Hematopoietic multipotent progenitor cell treated with erythropoietin and hydrocortisone succinate and interleukin-3 and kit ligand, for 8 days (in vitro differentiated cells): ENCODE measurements at places on chromosomes 4 and X.

GRCh38 chrX:46758163-46758955, 559 bp downstream of the SLC9A7 start:
- DNase-seq = peak; percentile 29

- DNase-seq = no peak
Observed at GRCh38 chr4:128862608-128863311, 53.3 kb downstream of the JADE1 start.

DNA sequence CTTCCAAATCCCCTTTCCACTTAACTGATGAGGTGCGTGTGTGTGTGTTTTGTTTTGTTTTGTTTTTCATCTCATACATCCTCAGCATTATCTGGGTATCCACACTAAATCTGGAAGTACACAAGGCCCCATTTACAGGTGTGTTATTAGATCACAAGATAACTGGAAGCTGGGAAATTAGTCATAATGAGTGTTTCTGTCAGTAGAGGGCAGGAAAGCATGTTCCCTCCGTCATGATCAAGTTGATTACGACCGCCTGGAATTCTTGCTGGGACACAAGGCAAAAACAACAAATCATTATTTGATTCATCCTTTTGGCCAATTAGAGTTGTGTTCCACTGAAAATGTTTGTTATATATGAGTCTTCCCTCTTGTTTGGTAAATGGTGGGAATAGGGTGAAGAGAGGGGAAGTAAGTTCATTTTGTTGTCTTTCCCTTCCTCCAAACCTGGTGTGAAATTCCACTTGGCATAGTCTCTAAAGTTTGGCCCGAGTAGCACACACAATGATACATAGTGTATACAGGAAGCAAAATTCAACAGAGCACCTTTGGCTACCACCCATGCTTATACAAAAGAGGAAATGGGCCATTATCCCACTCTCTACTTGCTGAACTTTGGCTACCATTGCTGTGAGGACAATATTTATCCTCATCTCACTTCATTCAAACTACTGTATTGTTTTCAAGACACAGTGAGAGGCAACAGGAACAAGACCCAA, 33.3 kb upstream of the TLL1 start:
- DNase-seq = no peak

- peak; percentile 45 for DNase-seq
Observed at GRCh38 chrX:81174286-81174685, 27.4 kb downstream of the HMGN5 start.

DNA sequence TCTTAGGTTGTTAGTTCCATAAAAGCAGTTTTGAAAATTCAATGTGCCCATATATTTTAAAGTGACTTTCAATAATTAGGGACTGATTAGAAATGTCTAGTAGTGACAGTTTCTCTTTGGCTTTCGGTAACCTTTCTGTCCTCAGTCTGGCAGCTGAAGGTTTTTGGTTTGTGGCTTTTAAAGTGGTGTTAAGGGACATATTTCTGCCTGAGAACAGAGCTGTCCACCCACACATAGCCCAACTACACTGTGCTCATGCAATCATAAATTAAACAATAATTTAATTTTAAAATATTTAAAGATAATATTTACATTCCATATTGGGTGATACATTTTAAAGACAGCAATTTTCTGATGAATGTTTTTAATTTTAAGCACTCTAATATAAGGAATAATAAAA, 335.0 kb upstream of the TENM3 start:
- DNase-seq = no peak

GRCh38 chrX:129637217-129638109, 17.3 kb downstream of the APLN start:
- DNase-seq = peak; percentile 69

DNA sequence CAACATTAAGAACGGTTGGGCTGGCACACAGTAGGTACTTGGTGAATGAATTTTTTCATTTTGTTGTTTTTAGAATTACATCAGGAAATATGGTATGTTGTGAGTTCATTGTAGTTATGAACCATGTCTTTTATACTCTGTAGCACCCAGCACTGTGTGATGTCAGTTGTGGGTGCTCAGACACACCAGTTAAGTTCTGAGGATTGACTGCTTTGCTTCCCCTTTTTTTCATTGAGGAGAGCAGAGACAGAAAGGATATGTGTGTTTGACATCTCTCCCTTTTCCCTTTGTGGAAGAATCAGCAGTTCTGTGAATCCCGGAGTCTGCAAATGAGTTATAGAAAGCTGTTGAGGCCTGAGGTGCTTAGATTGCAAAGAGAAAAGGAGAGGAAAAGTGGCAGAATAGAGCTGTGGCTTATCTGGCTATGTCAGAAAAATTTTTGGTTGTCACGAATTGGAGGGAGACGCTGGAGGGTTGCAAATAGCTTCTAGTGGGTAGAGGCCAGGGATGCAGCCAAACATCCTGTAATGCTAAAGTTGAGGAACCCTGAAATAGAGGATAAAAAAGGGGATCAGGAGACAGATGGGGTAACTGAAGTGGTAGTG, 13.1 kb downstream of the SMAD1 start:
- DNase-seq = peak; percentile 60

GRCh38 chr4:138275216-138275615, 33.1 kb upstream of the SLC7A11 start:
- no peak for DNase-seq

- DNase-seq = no peak
Observed at GRCh38 chrX:111519215-111519614, 7.8 kb downstream of the SERTM2 start.

DNA sequence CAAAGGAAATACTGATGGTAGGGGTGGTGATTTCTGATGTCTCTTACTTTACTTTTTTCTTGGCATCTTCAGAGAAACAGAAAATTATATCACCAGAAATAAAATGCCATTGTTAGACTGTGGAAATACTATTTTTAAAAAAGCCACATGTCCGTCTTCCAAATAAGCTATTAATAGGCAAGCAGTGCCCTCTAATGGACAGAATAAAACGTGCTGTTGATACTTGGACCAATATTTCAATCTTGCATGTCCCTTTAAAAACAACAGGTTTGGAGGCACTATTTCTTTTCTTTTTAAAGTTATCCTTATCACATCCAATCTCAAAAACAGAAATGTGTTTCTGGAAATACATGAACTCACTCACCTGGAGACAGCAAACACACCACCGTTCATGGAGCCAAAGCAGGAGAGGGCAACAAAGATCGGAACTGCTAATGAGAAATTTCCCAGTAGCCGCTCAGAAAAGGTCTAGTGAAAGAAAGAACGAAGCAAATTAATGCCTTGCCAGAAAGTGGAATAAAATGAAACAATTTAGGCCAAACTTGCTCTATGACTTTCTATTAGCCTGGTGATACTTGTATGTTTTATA, 59.2 kb downstream of the SLC7A11 start:
- peak; percentile 60 for DNase-seq

DNA sequence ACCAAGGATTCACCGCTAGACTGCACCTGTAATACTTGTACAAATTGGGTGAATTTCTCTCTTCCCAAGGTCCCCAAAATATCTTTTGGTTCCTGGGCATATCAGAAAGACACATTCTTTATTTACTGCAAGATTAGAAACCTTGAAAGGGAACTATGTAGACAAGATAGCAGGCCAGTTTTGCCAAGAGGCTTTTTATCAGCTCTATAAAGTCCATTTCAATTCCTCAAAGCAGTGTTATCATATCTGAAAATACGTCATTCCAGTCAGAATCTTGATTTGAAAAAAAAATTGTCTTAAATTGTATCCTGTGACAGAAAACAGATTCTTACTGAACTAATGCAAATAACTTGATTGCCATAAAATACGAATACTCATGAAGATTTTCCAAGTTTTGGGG, 37.0 kb upstream of the NSG1 start:
- peak; percentile 69 for DNase-seq

DNA sequence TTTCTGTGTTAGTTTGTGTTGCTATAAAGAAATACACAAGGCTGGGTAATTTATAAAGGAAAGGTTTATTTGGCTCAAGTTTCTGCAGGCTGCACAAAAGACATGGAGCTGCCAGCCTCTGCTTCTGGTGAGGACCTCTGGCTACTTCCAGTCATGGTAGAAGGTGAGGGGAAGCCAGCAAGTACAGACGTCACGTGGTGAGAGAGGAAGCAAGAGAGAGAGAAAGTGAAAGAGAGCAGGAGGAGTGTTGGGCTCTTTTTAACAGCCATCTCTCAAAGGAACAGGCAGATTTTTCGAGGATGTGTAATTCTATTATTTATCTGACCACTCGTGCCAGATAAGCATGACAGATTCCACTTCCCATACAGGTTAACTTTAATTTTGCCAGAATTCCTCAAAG, 1199.1 kb downstream of the ADGRL3 start:
- no peak for DNase-seq

DNA sequence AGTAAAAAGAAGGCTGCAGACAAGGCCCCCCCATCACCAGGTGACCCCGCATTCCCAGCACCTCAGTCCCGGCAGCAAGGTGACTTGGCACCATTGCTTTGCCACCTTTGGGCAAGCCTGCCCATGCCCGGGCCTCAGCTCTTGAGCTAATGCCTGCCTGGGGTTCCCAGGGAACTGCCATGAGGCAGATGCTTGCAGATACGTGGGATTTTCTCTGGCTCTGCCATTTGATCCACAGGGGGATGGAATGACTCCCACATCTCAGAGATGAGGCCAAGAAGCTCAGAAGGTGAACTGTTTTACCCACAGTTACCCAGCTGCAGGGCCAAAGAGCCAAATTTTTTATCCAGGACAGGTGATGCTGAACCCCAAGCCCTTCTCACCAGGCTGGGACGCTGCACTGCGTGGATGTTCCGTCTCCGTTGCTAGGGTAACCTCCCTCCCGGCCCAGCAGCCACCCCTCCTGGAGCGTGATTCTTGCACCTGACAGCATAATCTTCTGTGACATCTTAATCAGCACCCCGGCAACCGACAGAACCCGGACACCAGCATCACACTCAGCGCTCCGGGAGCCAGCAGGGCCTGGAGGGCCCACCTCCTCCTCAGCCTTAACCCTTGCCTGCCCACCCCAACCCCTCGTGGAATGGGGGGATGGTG, 15.7 kb upstream of the MSX1 start:
- DNase-seq = no peak

DNA sequence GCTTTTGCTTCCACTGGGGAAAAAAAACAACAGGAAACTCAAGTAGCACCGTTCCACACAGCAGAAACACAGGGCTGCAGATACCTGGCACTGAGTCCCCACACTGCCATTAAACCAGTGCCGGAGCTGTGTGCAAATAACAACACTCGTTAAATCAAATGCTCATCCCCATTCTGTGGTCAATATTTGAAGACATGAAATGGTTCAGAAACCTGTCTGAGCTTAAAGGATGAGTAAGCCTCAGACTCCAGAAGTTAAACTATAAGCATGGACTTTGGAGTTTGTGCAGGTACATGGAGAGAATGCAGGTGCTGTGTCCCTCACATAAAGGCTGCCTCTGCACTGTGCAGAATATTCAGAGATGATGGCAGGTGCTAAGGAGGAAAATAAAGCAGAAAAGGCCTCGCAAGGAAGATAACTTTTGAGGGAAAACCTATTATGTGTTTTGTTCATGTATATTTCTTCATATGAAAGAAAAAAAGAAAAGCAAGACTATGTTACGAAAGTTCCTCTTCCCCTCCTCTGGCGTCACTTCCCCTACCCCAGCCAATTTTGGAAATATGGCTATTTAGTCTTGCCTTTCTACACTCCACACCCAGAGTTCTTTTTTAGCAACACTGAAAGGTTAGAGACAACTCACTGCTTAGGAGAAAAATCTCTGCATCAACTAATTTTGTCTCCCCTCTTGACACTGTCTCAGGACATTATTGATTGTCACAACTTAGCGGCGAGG, 4.6 kb downstream of the MPP1 start:
- DNase-seq = no peak

- no peak for DNase-seq
Observed at GRCh38 chr4:2067446-2068197, 8.5 kb downstream of the NAT8L start.

DNA sequence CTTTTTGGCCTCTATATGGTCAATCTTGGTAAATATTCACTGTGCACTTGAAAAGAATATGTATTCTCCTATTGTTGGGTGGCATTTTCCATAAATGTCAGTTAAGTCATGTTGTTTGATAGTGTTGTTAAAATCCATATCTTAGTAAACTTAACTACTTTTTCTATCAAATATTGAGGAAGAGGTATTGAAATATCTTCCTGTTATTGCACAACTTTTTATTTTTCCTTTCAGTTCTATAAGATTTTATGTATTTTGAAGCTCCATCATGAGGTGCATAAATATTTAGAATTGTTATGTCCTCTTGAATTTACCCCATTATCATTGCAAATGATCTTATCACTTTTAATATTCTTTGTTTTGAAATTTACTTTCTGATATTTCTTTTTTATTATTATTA, 3.4 kb downstream of the GK2 start:
- no peak for DNase-seq

GRCh38 chrX:71160475-71160874, 15.8 kb downstream of the NLGN3 start:
- no peak for DNase-seq

DNA sequence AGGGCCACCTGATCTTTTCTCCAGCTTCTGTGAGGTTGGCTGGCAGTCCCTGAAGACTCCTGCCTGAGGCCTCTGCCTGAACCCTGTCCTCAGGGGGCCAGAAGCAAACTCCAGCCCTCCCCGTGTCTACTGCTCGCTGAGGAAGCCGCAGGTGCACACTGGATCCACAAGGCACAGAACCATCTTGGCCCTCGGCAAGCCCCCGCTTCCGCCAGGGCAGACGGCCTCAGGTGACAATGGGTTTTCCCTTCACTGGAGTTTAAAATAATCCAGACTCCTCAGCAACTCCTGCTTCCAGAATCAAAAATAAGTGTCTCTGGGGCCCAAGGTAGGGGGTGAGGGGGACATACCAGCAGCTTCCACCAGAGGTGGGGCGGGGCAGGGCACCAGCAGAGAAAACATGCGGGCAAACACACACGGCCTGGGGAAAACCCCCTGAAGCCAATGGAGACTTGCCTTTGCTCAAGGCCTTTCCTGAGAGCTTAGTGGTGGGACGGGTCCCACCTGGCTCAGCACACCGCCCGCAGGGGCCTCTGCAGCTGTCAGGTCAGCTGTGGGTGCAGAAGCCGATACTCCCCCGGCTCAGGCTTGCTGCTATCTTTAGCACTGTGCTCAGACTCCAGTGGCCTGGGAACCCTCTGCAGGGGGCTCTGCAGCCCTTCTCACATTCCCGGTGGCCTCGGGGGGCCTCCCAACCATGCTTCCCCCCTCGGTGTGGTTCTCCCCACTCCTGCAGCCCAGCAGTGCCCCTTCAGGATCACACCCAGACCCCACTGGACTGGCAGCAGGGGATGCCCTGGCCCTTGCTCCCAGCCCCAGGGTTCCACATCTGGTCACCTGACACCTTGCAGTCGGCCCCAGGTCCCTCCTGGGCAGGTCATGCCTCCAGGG, 1.9 kb downstream of the MYL5 start:
- DNase-seq = no peak

DNA sequence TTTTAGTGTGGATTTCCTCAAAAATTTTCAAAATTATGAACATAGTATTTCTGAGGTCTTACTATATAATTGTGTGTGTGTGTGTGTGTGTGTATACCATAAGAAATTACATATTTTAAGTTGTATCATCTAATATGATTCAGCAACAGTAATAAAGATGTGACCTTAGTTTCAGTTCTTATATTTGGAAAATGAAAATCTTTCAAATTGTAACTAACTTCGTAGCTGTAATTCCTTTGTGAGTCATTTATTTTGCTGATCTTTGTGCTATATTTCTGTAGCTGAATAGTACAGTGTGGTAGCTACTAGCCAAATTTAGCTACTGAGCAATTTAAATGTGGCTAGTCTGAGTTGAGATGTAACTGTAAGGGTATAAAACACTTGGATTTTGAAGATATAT, 116.4 kb downstream of the RAP1GDS1 start:
- DNase-seq = no peak

GRCh38 chrX:13897566-13897965, 80.7 kb upstream of the GPM6B start:
- DNase-seq = no peak
